Occipital lobe (tissue), 3 donors: ENCODE measurements at places on chromosomes 11 and 22. TPM values are rescaled to one million over a fixed set of nuclear protein-coding genes. Genes with fewer than 3 reads are reported as not detected.

Gene NLRP14
- 0.94 TPM for total RNA-seq

Gene CRACR2B
- total RNA-seq: 0.31 TPM

Gene DBX1
- total RNA-seq: not detected

Gene CARD10
- 2.0 TPM for total RNA-seq

Gene GAS2
- total RNA-seq: 13.4 TPM

Gene NLRP10
- total RNA-seq: not detected

Gene PGA5
- not detected for total RNA-seq

Gene ZNF214
- 17.9 TPM for total RNA-seq

Gene SAC3D1
- total RNA-seq: 8.7 TPM

Gene DERL3
- 0.62 TPM for total RNA-seq

Gene OR5A1
- total RNA-seq: not detected

Gene FGF19
- not detected for total RNA-seq

Gene GPR152
- total RNA-seq: not detected

Gene CDC45
- 1.4 TPM for total RNA-seq

Gene SAA4
- total RNA-seq: not detected

Gene ACTN3
- not detected for total RNA-seq

Gene MAPK11
- 21.8 TPM for total RNA-seq

Gene PLA2G3
- not detected for total RNA-seq

Gene CD3E
- total RNA-seq: not detected

Gene EIF3M
- 136 TPM for total RNA-seq

Gene IGLL1
- total RNA-seq: not detected

Gene TUB
- total RNA-seq: 88.3 TPM

Gene RASD2
- 1.1 TPM for total RNA-seq

Gene SMC1B
- total RNA-seq: under 0.01 TPM

Gene FTH1
- total RNA-seq: 252 TPM

Gene HOATZ
- total RNA-seq: not detected
